Nucleus accumbens (tissue), 56 donors: ENCODE measurements at places on chromosomes 1 and 21.

DNA sequence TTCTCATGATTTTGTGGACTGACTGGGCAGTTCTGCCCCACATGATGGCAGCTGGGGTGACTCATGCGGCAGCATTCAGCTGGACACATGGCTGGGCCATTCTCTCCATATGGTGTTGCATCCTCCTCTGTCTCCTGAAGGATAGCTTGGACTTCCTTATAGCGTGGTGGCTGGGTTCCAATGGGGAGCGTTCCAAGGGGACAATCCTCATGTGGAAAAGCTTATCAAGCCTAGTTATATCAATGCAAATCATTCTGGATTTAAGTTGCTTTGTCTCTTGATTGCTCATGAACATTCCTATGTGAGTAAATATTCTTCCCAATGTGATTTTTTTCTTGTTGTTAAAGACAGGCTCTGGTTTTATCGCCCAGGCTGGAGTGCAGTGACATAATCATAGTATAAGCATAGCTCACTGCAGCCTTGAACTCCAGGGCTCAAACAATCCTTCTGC, 13.2 kb upstream of the SLC2A1 start:
- DNase-seq = no peak

DNA sequence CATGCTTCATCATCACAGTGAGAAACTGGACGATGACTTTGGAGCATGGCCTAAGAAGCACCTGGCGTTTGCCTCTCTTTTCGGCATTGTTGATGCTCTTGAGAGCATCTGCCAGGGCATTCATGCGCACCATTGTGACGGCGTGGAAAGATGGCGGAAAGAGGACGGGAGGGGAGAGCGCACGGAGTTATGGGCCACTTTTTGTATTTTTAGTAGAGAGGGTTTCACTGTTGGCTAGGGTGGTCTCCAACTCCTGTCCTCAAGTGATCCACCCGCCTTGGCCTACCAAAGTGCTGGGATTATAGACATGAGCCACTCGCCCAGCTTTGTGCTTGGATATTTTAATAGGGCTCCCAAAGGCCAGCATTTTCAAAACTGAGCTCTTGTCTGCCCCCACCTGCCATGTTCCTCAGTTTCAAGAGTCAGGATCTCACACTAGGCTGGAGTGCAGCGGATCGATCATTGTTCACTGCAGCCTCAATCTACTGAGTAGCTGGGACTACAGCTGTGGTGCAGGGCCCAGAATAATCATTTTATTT, 5.3 kb downstream of the RPS8 start:
- DNase-seq = no peak

GRCh38 chr1:202628646-202629215, 81.5 kb downstream of the SYT2 start:
- DNase-seq = no peak

GRCh38 chr1:201261771-201262547, 21.3 kb upstream of the PKP1 start:
- no peak for DNase-seq

- no peak for DNase-seq
Observed at GRCh38 chr21:36804874-36805611, 106.1 kb downstream of the SIM2 start.

DNA sequence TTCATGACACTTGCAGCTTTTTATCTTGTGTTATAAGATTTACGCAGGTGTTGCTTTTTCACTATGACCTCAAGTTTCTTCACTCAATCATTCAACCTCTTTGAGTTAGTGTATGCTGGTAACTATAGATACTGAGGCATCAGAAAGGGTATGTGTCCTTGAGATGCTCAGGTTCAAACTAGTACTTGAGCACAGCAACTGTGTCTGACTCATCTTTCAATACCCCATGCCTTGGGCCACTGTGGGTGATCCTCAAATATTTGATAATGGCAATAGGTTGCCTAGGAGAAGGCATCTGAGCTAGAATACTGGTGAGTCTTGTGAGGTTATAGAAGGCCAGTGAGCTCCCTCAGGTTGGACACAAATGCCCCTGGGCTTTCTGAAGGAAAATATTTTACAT, 88.1 kb upstream of the SPATA6 start:
- DNase-seq = no peak

GRCh38 chr1:212628046-212628445, 19.5 kb downstream of the ATF3 start:
- DNase-seq = no peak

GRCh38 chr1:89276690-89277089, 4.0 kb upstream of the GBP5 start:
- DNase-seq = no peak

- DNase-seq = no peak
Observed at GRCh38 chr1:233253832-233254331, 41.6 kb downstream of the PCNX2 start.

- DNase-seq = no peak
Observed at GRCh38 chr1:243471026-243471685, 215.3 kb downstream of the SDCCAG8 start.

DNA sequence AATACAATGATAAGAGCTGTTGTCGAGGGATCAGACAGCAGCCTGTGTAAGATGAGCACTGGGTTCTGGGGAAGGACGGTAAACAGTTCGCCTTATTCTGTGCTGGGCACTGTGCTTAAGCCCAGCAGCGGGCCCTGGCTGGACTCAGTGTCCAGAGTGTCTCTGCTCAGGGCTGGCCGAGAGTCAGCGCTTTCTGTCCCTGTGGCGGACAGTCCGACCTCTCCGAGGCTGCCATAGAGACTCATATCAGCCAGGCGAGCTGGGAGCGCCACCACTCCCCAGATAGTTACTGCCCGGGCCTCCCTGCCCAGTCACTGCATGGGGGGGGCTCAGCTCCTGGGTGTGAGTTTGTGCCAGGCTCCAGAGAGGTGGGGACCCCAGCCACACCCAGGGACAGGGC, 14.7 kb upstream of the NPHP4 start:
- DNase-seq = no peak

DNA sequence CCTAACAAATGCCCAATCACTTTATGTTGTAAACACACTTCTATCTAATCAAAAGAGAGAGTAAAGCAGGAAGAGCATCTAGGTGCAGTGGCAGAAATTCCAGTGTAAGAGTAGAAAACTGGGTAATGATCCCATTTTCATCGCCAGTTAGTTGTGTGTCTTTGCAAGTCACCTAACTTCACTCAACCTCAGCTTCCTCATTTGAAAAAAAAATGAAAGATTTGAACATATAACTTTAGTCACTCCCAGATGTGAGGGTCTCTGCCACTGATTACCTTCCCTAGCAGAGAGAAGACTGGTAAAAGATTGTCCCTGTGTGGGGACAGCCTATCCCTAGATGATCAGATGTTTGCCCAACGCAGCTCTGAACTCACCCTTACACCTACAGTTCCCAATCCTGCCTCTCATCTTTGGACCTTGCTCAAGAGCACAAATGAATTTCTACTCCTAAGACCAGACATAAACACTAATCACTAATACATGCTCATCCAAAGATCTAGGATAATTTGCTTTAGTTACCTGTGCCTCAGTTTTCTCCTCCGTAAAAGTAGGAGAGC, 25.2 kb upstream of the DUSP23 start:
- DNase-seq = no peak

GRCh38 chr21:21366277-21366676, 368.1 kb downstream of the NCAM2 start:
- DNase-seq = no peak

- no peak for DNase-seq
Observed at GRCh38 chr1:183497218-183497617, 24.9 kb downstream of the SMG7 start.

DNA sequence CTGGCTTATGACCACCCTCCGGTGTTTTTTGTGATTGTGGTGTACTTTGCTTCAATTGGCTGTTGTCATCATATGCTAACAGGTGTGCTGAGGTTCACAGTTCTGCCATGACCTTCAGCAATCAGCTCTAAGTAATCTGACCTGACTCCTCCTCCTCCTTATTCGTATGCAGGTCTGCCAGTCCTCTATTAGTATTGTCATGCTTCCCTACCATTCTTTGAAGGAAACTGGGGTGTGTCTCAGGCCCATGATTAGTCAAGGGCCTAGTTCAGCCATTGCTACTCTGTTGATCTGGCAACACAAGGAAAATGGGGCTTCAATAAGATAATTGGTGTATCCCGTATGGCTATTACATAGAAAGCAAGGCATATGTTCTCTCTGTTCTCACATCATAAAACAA, 332.3 kb upstream of the DPYD start:
- DNase-seq = no peak

- no peak for DNase-seq
Observed at GRCh38 chr1:10755970-10756521, 40.4 kb downstream of the CASZ1 start.

GRCh38 chr1:169325117-169325516, 42.5 kb downstream of the NME7 start:
- DNase-seq = no peak

DNA sequence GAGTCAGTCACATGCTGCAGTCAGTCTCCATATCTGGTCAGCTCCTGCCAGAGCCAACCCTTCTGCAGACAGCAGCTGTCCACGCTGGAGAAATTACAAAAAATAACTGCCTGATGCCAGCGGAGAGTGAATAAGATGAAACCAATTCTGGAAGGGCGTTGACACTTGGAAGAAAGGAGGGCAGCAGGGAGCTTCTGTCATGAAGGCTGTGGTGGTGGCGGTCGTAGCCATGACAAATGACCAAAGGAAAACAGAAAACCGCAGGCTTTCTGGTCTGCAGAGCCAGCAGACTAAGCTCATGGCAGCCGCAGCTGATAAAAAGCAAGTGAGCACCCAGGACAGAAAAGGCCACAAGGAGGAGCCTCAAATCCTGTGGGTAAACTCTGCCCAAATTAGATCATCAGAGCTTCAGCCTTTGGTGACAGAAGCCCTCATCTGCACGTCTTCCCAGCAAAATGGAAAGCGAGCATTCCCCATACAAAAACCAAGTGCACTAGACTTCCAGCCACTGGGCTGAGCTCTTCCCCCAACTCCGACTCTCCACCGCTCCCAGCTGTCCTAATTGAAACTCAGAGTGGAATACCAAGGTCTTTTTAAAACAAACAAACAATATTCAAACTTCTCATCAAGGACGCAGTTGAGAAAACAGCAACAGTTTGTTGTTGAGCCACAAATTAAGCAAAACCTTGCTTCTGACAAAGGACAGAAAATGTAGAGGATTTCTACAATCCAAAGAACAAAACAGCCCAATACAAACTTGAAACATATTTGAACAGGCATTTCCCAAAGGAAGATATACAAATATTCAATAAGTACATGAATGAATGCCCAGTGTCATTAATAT, 28.7 kb downstream of the RSPH1 start:
- DNase-seq = no peak

DNA sequence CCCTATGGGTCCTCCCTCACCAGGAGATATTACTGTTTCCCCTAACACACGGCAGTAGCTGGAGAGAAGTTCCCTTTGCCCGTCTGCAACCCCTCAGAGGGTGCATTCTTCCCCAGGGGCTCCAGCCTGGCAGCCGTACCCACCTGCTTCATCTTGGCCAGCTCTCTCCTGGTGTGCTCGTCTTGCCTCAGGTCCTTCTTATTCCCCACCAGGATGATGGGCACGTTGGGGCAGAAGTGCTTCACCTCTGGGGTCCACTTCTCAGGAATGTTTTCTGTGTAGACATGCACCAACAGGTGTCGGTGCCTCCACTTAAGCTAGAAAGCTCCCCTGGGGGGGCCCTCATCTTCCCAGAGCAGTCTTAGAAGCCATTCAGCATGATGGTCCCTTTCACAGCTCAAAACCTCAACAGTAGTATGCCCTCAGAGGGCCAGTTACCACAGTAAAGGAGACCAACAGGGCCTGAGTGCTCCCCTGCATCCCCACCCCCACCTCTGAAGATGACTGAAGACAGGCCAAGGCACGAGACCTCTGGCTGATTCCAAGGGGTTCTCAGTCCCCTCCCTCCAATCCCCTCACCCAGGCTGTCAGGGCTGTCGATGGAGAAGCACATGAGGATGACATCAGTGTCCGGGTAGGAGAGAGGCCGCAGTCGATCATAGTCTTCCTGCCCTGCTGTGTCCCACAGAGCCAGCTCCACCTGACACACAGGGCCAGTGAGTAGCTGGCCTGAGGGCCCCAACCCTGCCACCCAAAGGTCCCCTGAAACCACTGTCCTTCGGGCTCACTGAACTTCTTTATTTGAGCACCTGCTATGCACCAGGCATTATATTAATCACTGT, 4.3 kb downstream of the RHOC start:
- no peak for DNase-seq

DNA sequence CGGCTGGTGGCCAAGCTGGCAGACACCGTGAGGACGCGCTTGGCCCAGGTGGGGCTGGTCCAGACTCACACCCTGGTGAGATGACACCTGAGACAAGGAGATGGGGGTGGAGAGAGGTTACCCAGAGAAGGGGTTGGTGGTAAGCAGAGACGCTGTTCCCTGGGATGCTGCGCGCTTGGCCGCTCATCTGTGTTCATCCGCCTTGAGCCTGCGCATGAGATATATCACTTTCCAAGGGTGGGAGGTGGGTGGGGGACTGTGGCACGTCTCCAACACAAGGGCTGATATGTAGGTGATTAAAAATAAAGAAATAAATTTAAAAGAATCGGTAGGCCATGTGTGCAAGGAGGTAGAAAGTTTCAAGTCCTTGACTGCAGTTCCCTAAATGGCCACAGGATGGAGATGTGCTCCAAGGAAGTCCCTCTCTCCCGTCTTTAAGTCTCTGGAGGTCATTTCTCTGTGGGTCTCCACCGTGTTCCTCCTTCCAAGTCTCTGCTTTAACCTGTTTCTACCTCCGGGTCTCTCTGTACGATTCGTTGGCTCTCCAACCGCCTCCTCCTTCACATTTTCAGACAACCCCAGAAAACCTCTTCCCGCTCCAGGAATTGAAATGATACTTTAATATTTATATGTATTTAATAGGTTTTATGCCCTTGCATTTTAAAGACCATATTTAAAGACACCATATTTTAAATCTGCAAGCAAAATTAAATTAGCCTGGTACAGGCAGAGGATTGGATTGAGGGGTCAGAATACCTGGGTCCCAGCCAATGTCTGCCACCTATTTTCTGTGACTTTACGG, 4.5 kb downstream of the TTC24 start:
- peak; percentile 68 for DNase-seq

DNA sequence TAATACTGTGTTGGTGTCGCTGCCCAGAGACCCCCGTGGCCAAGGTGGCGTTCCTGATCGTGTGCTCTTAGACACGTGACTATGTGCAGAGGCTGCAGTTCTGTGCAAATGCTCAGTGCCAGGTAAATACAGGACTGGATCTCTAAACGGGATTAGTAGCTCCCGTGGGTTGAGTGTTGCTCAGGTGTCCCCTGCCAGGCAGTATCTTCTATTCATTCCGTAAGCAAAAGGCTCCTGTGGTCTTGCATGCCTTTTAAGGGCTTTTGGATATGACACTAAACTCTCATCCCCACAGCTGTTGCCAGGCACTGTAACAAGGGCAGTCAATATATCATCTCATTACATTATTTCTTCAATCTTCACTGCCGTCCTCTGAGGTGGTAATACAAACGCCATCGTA, 94.2 kb upstream of the MAP1LC3C start:
- no peak for DNase-seq

DNA sequence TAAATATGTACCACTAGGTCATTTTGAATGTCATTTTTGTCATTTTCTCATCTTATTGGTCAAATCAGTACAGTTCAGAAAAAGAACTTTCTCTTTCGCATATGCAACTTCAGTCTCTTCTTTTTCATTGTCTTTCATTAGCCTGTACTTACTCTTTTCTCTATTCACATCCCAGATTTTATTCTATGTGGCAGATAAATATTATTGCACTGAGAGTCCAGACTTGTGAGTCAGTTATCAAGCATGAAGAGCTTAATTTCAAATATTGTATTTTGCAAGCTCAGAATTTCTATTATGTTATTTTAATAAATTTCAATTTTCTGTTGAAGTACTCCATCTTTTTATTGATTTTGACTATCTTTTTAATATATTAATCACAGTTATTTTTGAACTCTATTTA, 105.2 kb upstream of the PALMD start:
- no peak for DNase-seq

- no peak for DNase-seq
Observed at GRCh38 chr1:192747301-192747700, 61.5 kb upstream of the RGS2 start.
